Activated T-cell treated with anti-CD3 and anti-CD28 coated beads, Interleukin-2, amount 50 U/mL, for 1 hour (primary cell): ENCODE measurements at places on chromosomes 3 and 15.

DNA sequence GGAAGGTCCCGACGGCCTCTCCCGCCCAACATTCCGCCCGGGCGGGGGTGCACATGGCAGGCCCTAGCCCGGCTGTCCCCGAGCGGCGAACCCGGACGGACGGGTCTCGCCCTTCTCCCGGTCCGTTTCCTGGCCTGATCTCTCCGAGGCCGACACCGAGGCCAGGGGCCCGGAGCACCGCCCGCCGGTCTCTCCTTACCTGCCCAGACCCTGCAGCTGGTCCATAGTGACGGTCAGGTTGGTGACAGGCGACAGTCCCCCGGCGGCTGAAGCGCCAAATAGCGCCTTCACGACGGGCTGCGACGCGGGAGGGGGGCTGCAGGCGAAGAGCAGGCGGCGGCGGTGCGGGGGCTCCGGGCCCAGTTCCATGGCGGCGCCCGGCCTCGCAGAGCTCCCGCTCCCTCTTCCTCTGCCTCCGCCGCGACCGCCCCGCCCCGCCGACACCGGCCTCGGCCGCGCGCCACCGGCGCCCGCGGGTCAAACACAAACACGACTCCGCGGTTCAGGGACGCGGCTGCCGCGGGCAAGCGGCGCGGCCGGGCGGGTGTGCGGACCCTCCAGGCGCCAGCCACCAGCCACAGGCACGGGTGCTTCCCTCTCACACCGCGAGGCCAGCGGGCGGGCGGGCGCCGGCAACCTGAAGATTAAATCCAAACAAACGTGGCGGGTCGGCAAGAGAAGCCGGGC is 495 bp downstream of the CDC25A start:
- peak; percentile 26 for DNase-seq

- no peak for DNase-seq
These were observed 489.8 kb upstream of the PROK2 start for GRCh38 chr3:72274493-72275330.

- DNase-seq: no peak
These were observed 92.0 kb upstream of the CCDC54 start for GRCh38 chr3:107285197-107285596.

DNA sequence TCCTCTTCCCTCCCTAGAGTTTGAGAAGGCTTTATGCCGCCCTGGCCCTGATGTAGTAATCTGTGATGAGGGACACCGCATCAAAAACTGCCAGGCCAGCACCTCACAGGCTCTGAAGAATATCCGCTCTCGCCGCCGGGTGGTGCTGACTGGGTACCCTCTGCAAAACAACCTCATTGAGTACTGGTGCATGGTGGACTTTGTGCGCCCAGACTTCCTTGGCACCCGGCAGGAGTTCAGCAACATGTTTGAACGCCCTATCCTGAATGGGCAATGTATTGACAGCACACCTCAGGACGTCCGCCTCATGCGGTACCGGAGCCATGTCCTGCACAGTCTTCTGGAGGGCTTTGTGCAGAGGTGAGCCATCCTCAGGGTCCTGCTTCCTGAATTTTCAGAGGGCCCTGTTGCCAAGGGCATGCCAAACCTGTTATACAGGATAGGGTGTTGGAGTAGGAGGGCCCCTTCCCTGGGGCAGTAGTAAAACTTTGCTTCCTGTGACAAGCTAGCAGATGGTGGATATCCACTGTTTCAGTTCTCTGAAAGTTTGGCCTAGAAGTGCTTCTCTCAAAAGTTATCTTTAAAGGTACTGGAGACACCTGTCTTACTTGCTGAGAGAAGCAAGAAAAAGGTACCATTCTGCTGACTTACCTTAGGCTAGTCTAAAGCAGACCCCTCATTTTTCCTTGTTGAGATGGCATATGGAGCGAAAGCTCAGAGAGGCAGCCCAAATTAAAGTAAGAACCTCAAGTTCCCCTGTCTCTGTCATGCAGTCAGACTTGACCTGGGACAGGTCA is 33.7 kb upstream of the TEX264 start:
- no peak for DNase-seq

DNA sequence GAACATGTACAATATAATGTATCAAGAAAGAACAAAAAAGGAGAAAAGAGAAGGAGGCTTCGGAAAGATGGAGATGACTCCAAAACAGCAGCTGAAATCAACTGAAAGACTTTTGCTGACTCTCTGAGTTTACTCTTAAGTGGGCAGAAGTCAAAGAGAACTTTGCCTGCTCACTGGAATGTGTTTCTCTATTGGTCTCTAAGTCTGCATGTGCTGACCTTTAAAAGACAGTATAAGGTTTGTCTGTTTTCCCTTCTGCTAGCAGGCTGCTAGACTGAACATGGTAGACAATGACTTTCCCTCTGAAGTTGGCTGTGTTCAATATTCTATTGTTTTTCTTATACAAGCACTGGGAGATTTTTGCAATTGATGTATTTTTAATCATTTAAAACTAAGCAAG is 7.2 kb upstream of the MAP4 start:
- DNase-seq: no peak

- no peak for DNase-seq
These were observed 63.8 kb upstream of the TBC1D5 start for GRCh38 chr3:17806201-17806600.

- no peak for DNase-seq
These were observed 12.6 kb downstream of the OSBPL10 start for GRCh38 chr3:31968369-31968926.

DNA sequence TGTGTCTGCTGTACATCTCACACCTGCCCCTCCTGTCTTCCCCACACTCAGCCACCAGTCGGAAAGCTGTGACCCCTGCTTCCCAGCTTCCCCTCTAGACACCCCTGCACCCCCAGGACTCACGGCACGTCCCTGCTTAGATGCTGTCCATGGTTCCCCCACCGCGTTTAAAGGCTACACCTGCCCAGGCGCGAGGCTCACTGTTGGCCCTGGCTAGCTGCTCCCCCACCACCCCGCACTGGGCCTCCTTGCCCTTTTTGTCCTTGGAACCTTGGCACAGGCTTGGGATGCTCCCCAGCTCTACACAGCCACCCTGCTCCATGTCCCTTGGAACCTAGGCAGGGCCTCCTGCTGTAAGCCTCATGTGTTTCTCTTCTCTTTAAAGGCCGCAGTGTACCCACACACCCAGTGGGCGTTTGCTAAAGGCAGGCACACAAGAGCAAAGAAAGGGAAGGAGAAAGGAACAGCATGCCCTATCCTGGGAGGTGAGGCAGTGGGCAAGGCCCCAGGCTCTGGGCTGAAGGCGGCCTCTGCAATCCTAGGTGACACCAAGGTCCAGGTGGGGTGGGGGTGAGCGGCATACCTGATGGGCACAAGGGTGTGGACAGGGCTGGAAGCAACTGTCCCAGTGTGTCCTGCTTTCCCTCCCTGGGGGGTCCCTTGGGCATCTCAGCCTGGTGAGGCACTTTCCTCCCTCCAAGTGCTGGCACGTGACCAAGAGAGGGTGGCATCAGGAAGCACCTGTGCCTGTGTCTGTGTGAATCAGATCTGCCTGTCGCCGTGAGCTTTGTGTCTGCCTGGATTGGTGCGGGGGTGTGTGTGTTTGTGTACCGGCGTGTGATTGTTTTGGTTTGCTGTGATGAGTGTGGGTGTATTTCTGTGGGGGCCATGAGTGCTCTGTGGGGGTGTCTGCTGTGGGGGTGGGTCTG is 54.4 kb downstream of the TPRA1 start:
- DNase-seq: no peak

DNA sequence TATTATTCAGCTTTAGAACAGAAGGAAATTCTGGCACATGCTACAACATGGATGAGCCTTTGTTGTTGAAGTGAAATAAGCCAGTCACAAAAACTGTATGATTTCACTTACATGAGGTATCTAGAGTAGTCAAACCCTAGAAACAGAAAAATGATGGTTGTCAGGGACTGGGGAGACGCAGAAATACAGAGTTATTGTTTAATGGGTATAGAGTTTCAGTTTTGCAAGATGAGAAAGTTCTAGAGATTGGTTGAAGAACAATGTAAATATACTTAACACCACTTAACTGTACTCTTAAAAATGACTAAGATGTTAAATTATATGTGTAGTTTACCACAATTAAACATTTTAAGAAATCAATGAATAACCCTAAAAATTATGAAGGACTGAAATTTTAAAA is 15.8 kb downstream of the SPTSSB start:
- no peak for DNase-seq

DNA sequence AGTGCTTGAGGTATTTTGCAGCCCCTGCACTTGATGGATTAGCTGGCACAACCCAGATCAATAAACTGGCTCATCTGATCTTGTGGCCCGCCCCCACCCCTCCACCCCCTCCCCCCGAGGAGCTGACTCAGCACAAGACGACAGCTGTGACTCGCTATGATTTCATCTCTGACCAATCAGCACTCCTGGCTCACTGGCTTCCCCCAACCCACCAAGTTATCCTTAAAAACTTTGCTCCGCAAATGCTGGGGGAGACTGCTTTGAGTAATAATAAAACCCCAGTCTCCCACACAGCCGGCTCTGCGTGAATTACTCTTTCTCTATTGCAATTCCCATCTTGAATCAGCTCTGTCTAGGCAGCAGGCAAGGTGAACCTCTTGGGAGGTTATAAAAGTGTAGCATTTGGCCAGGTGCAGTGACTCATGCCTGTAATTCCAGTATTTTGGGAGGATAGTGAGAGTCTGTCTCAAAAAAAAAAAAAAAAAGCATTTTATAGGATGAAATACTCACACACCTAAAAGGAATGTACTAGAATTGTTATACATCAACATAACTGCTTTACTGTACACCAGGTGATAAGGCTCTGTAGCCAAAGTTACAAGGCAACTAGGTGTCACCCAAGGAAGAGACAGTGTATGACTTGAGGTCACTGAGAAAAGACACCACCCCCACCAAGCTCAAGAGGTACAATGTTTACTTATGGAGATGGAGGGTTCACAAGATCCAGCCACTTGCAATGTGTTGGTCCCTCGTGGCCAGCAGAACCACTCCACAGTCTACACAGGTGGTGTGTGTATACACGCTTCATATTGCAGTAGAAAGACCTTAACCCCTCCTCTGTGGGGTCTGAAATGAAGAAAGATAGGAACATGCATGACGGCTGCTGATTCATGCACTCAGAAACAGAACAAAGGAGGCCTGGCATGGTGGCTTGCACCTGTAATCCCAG is 8.6 kb downstream of the ZNF445 start:
- DNase-seq: no peak

GRCh38 chr3:126153695-126154360 is 26.6 kb downstream of the ALDH1L1 start:
- DNase-seq: no peak

DNA sequence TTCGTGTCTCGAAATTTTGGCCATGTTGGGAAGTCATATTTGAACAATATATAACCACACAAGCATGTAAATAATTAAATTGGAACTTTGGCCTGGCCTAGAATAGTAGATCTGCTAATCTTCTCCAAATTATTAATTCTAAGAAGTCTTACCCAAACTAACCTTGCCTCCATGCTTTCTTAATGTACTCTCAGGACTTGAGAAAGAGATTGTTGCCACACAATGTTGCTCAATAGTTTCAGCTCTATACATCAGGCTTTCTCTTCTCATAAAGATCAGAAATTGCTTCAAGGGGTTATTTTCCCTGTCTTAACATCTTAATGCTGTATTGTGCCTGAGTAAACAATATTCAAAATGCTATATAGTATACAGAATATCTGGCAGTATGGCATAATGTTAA is 202.7 kb upstream of the LRIG1 start:
- DNase-seq: no peak

DNA sequence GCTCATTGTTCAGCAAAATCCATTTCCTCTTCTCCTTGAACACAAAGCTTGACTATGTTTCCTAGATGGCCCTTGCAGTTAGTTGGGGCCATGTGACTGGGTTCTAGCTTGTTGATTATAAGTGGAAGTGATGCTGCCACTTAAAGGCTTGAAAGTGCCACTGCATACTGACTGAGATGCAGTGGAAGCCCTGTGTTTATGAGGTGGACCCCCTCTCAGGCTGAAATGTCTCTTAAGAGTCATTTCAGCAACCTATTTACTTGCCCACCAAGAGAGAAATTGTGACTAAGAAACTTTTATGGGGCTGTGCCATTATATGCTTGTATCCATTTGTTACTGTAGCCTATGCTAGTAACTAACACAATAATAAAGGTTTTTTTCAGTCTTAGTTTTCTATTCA is 8.4 kb upstream of the ANP32A start:
- no peak for DNase-seq

DNA sequence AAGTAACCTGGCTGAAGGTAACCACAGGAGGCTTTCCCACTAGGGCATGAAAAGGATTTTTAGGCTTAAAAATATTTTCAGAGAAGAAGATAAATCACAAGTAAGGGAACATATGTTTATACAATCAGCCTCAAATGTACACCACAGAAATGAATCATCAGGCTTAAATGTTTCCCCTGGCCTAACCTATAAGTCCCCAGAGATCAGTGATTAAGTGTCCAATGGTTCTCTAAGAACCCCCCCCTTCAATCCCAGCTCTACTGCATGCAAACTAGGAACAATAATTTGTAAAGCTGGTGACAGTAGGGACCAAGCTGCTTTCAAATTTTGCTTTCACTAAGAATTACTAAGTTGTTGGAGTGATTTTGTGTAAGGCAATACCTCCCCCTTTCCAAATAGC is 431.6 kb upstream of the LMCD1 start:
- DNase-seq: no peak

GRCh38 chr3:53166781-53167291 is 5.8 kb downstream of the PRKCD start:
- DNase-seq: no peak

DNA sequence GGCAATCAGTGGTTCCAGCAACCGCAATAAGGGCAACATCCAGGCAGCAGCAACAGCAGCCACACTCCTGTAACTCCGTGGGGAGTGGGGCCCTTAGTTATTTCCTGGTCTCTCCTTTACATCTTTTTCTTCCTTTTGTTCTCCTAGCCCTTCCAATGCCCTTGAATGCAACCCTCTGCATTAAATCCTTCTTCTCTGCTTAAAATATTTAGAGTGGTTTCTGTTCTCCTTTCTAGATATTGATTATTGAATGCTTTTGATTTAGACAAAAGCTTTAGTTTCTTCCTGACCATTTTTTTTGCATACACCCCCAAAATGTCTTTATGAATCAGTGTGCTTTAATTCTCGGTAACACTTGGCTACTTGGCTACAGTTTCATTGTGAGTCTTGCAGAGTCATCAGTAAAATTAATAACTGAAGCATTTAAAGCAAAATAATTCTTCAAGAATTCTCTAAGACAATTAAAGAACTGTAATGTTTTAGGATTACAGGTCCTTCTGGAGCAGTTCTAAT is 586.1 kb downstream of the MECOM start:
- no peak for DNase-seq

DNA sequence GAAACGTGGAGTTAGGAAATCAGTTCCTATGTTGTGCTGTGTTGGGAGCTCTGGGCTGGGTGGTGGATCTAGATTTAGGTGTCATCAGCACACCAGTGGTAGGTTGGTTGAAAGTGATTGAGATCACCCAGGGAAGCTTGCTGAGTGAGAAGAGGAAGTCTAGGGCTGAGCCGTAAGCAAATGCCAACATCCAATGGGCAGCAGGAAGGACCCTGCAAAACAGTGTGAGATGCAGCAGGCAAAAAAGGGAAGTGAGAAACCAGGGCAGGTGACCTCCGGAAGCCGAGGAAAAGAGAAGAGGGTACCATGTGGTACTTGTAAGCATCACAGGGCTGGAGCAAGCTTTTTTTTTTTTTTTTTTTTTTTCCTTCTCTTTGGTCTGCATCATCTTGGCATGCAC is 15.9 kb upstream of the COPG1 start:
- DNase-seq: no peak
